ENCODE measurements at places on chromosomes 3 and 15.

GRCh38 chr3:113151461-113152031 lies 59.8 kb upstream of the BOC start:
- no peak for DNase-seq

DNA sequence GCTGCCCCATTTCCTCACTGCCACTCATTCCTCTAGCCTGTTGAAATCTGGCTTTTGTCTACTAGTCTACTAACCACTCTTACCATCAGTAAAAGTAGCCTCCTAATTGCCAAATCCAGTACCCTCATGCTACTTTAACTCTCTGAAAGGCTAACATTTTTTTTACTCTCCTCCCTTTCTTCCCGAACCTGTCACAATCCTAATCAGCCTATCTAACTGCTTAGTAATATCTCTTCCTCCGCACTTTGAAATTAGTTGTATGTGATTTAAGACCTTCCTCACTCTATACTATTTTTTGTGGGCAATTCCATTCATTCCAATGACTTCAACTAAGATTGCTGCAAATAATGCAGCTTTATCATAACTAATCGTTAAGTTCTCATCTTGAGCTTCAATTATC lies 3.7 kb downstream of the SENP7 start:
- DNase-seq: no peak

DNA sequence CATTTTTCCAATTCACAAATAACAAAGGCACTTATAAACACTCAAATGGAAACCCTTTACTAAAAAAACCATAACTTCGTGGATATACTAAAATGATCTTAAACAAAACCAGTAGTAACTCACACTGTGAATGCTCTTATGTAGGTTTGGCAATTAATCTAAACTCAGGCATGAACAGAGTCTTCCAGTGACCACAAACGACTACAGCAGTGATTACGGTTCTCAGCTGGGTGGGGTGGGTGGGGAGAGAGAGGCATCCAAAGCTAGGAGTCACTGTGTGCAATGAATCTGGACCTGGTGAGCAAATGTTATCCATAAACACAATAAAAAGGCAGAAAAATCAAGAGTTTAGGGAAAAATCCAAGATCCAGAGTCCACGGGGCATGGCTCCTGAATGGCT lies 21.3 kb downstream of the SLC12A8 start:
- DNase-seq: no peak

GRCh38 chr3:81839504-81840094 lies 78.2 kb upstream of the GBE1 start:
- no peak for DNase-seq

DNA sequence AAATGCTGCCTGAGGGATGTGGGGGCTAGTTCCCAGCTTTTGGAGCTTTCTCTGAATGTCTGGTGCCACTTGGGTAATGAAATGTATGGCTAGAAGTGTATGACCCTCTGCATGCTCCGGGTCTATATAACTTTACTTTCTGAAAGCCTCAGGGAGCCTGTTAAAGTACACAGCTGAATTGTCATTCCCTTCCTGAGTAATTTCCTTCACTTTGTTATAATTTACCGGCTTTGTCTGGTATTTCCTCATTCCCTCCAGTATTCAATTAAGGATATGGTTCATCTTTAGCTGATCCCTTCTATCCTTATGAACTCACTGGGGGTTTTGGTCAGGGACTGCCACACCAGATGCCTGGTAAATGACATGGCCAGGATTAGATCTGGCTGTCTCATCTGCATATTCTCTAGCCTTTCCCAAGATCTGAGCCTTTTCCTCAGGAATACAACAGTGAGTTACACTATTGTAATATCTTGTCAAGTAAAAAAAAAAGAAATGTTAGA lies 620.3 kb downstream of the ZPLD1 start:
- no peak for DNase-seq

DNA sequence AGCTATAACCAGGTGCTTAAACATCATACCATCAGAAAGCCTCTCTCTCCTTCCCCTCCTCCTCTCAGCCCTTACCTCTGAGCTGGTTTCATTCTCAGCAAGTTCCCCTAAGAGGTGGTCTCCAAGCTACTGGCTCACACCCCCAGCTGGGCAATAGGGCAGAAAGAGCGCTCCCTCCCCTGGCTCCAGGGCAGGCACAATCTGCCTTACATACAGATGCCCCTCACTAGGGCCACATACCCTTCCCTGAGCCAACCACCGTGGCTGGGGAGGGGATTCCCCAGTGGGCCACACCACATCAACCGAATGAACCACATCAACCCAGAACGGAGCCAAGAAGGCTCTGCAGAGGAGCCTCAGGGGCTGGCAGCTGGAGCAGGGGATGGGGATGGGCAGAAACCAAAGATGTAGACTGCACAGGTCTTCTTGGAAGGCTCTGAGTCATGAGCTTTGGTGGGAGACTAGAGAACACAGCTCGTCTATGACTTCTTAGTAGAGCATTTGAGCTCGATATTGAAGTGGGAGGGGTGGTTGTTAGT lies 4.6 kb upstream of the FBLN2 start:
- peak; percentile 65 for DNase-seq

DNA sequence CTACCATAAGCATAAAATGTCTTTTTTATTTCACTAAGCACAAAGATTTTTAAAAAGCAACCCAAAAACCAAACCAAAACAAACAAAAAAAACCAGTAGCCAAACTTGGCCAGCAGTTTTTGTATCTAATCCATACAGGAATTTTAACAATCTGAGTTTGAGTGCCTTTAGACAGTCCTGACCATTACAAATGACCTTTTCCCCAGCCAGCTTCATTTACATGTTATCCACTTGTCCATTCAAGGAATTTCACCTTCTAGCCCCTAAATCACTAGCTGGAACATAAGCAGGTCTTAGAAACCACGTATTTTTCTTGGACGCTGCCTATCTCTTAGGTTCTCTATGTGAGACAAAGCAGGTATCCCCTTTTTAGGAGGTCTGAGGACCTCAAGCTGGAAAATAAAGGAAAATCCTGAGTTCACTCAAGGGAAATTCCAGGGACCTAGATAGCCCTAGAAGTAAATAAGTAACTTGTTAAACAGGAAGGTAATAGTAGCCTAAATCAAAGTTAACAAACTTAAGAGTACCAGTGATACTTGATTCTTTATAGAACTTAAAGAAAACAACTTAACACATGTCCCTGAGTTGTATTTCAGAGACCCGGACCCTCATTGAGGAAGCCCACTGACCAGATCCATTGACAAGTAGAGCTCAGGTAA lies 34.2 kb downstream of the CIP2A start:
- DNase-seq: no peak

GRCh38 chr15:96565266-96565665 lies 234.8 kb downstream of the NR2F2 start:
- DNase-seq: no peak

- DNase-seq: peak; percentile 21
These were observed 1.4 kb downstream of the ACVR2B start for GRCh38 chr3:38454884-38455638.

DNA sequence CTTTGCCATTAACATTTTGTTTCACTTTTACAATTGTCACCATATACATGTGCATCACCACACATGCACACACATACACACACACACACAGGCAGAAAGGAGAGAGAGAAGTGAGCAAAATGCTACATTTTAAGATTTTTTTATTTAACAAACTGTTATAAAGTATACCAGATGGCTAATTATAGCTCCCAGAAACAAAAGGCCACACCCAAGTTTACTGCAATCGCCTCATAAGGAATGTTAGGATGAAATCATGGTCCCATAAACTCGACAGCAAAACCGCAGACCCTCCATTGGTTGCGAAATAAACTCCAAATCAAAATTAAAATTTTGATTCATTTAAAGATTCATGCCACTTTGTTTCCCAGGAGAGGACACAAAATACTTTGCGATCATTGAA lies 16.1 kb upstream of the C15orf61 start:
- no peak for DNase-seq

DNA sequence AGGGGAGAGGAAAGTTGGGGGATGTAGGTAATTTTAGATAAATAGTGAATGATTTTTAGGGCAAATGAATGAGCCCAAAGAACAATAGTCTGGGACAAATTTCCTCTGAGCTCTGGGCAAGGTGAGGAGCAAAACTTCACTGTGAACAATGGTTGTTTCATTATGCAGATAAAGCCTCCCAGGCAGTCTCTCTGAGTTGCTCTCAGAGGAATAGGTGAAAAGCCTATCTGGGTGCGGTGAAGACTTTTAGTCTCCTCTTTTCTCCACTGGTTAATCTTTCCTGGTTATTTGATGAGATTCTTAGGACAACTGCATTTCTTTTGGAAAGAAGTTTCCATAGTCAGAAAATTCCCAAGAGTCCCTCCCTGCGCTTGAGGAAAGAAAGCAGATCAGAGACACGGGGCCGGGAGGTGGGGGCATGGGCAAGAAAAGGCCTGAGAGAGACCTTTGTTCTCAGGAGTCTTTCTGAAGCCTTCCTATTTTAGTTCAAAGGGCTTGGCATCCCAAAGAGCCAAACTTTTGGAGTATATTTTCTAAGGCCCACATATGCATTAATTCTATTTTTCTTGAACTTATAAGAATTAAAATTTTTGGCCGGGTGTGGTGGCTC lies 353.6 kb upstream of the SLCO3A1 start:
- no peak for DNase-seq

DNA sequence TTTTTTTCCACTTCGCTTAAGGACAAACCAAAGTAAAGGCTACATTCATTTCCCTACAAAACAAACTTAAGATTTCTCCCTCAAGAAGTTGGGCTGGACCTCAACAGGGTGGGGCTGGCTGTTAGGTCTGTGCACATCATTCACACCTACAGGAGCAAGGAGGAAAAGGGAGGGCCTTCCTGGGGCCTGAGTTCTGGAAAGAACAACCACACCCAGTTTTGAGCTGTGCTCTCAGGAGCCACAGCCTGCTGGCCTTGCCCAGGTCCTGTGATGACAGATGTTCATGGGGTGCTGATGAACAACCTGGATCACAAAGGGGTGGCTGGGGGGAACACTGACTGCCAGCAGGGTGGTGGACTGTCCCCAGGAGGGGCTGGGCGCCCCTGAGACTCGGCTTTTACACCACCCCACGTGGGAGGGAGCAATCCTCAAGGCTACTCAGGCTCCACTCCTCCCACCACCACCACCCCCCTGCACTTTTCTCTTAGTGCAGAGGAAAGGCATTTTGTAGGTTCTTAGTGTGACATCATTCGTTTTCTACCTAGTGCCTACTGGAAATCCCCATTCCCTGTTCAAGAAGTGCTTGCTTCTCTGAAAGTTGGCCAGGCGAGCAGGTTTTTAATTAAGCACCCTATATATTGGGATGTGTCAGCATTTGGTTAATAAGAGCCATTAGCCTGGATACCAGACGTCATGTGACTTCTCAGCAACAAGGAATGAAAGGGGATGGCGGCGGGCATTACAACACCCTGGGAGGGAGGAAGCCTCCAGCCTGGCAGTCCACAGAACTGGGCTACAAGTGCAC lies 35.7 kb downstream of the CCNB2 start:
- no peak for DNase-seq

DNA sequence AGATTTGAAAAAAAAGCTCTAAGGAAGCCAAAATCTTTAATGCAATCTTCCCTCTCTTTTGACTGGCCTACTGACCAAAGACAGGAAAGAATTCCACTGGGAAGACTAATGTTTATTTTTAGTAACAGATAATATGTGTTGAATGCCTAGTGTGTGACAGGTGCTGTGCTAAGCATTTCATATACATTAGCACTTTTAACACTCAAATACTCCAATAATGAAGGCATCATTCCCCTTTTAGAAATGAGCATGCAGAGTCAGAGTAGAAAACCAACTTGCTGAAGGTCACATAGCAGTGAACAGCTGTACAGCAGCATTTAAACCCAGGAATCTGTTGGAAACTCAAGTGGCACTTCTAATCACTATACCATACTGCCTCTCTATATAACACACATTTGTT lies 170.6 kb downstream of the MINAR1 start:
- no peak for DNase-seq

GRCh38 chr15:95169541-95170459 lies 938.4 kb downstream of the MCTP2 start:
- no peak for DNase-seq

GRCh38 chr3:17032407-17033034 lies 147.8 kb downstream of the PLCL2 start:
- DNase-seq: no peak

GRCh38 chr3:141346418-141346817 lies 21.9 kb upstream of the ZBTB38 start:
- no peak for DNase-seq

GRCh38 chr3:100295089-100295488 lies 34.3 kb downstream of the TBC1D23 start:
- DNase-seq: no peak

DNA sequence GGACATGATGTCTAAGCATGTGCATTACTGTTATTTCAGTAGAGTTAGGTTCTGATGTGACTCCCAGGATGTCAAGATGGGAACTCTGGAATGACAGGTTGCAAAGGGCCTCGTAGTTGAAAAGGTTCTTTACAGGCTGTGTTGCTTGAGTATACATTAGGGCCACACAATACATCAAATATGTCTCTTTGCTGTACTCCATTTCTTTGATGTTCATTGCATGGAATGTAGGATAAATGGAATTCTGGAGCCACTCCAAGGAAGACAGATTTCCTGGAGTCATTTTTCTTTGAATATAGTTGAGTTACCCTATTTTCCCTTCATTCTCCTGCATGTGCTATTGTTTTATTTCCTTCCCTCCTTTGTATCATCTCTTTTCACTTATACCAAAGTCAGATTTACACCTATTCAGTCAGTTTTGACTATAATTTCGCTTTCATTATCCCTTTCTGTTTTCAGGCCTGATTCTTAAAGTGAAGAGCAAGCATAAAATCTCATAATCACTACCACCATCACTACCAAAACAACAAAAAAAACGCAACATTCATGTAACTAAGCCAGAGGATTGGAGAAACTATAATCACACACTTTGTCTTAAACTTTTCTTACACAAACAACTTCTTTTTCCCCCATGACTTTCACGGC lies 61.2 kb upstream of the PTX3 start:
- DNase-seq: no peak

GRCh38 chr15:99998661-99999101 lies 265.4 kb upstream of the LYSMD4 start:
- DNase-seq: no peak

- DNase-seq: no peak
These were observed 52.7 kb upstream of the TLE3 start for GRCh38 chr15:70150405-70150747.

DNA sequence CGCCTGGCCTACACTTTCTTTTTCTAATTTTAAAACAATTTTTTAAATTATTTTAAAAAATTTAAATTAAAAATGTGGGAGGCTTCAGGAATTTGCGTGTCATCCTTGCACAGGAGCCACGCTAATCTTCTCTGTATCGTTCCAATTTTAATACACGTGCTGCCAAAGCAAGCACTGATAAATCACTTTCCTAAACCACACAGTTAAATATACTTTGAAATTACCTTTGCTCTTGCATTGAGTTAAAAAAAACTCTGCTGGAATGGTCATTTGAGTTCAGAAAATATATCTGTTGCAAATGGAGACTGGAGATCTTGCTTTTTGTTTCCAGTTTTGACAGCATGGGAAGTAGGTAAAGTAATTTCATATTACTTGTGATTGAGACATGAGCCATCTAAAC lies 23.6 kb downstream of the GATM start:
- DNase-seq: no peak

DNA sequence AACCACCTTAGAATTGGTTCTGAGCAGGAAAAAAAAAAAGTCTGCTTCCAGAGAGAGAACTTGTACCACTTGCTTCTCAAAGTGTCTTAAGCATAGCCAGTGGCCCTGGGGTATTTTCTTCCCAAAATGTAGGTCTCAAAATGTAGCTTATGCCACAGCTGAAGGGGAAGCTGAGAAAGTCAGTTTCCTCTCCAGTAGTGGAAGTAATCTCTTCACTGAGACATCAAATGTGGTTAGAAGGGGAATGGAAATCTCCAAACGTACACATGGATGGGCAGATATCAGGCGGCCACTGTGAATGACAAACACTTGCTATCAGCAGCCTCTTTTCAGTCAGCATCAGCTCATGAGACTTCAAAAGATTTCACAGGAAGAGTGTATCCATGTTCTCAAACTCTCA lies 841.2 kb downstream of the TUSC7 start:
- DNase-seq: no peak

Measured in CD4-positive, alpha-beta T cell treated with Interleukin-4 for 4 hours (primary cell).